Stromal cell of bone marrow (primary cell): ENCODE measurements at places on chromosomes 2 and 18.
A peak's percentile ranks its signal among the peaks of the same experiment; 100 is the strongest.

DNA sequence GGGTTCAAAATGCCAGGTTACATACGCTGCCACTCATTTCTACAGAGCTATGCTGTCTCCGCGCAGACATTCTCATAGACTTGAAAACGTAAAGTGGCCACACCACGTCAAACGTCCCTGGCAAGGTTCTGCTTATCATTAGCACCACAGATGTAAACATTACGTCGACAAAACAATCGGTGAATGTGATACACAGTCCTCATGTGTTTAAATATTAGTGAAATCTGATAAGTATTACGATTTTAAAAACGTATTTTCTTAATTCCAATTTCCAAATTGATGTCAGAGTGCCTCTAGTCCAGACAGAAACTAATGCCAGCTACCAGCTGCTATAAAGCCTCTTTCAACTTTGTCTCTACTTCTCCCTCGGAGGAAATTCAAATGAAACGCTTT is 1.2 kb downstream of the STK17B start:
- peak; percentile 20 for DNase-seq

DNA sequence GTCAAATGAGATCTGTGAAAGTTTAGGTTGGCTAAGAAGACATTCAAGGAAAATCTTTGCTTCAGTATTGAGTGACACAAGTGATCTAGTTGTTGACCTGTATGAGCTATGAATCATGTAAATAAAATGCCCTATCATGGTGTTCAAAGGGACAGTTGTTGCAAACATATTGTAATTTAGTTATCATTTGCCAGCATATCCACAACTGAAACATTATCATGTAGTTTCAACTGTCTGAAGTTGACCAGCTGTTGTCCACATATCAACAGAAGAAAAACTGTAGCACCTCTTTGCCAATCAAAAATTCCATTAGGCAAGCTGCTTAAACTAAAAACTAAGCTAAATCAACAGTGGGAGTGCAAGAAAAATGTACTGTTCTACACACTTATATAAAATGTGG is 527.1 kb upstream of the NRXN1 start:
- no peak for DNase-seq

- DNase-seq = no peak
These were observed 211.2 kb downstream of the AGPS start for GRCh38 chr2:177603768-177604167.

GRCh38 chr2:220619525-220620220 is 952.4 kb downstream of the EPHA4 start:
- no peak for DNase-seq

GRCh38 chr2:29782549-29783458 is 138.6 kb downstream of the ALK start:
- no peak for DNase-seq
